ENCODE measurements at places on chromosomes 12 and 14.

- peak; percentile 74 for DNase-seq
These were observed 50.9 kb upstream of the BICDL1 start for GRCh38 chr12:119938049-119938667.

GRCh38 chr12:53182903-53183302 lies 2.2 kb upstream of the CSAD start:
- no peak for DNase-seq

DNA sequence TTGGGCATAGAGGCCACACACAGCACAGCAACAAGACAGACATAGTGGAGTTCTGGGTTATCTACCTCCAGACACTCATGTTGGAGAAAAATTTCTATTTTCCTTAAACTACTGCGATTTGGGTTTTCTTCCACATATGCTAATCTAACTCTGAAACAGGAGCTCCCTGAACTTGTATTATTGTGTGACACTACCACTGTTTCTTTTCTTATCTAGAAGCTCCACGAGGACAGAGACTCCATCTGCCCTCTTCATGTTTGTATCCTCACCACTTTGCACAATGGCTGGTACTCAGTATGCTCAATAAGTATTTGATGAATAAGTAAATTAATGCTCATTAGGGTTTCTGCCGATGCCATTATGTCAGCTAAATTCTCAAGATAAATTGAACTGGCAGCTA lies 218.6 kb downstream of the PAX9 start:
- no peak for DNase-seq

DNA sequence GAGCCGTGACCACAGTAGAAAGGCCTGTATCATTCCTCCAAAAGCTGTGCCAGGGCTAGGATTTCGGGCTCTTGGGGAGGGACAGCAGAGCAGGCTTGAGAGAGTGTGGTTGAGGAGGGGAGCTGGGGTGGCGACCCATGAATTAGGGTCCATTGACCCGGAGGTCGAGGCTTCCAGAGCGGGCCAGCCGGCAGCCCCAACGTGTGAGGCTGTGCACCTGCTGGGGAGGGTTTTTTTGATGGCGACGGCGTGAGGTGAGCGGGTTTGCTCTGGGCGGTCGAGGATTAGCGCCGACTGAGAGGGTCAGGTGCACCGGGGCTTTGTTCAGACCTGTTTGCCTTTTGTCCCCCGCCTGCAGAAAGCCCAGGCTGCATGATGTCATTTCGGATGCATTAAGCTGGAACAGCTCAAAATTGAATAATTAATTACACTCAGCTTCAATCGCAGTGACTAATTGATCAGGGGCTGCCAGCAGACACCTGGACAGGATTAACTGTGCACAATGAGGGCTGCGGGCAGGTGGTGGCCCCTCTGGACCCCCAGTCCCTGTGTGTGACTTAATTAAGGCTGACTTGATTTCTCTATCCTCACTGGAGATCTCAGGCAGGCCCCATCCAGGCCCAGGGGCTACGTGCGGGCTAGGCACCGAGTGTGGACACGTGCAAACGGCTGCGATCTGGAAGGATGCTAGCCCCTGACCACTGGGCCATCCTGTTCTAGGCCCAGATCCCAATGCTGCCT lies 42.1 kb upstream of the MEG3 start:
- no peak for DNase-seq

DNA sequence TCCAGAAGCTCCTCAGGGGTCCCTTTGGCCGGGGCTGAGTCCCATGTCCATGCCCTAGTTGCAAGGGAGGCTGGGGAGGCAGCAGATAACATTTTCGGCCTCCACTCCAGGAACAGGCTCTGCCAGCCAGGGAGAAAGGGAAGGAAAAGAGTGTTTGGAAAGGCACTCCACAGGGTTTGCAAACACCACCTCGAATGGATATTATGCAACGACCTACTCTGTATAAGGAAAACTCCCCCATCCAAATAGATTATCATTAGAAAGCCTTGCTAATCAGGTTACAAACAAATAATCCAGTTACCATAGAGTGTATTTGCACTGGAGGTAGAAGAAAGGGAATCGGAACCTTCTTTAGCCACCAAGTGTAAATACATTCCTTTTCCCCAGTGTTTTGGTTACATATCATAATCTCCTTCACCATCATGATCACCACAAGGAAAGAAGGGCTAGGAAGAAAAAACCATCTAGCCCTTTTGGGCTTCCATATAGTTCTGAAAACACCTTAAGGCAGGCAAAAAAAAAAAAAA lies 40.4 kb downstream of the TMCC3 start:
- DNase-seq = no peak

DNA sequence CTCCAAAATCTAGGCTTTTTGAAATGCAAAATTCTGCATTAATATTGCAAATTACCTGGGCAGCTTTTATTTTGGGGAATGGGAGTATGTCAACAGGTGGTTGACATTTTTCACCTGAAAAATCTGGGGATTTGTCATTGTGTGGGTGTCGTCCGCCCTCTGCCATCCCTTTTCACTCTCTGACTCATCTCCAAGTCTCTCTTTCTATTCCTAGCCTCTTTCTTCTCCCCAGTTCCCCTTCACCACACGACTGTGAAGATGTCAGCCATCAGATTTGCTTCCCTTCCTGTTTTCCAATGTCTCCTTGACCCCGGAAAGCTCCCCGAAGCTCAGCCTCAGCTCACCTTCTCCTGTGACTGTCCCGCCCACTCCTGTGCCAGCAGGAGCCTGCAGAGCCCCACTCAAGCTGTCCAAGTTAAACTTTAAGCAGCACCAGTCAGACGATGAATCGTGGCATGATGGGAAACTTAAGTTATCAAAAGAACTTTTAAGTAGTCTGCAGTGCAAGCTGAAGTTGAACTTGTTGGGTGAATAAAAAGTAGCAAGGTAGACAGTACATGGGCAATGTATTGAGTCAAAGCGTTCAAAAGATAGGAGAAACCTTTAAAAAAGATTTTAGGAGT lies 590.2 kb downstream of the VRK1 start:
- DNase-seq = no peak

GRCh38 chr12:111419784-111420183 lies 14.1 kb downstream of the SH2B3 start:
- no peak for DNase-seq

DNA sequence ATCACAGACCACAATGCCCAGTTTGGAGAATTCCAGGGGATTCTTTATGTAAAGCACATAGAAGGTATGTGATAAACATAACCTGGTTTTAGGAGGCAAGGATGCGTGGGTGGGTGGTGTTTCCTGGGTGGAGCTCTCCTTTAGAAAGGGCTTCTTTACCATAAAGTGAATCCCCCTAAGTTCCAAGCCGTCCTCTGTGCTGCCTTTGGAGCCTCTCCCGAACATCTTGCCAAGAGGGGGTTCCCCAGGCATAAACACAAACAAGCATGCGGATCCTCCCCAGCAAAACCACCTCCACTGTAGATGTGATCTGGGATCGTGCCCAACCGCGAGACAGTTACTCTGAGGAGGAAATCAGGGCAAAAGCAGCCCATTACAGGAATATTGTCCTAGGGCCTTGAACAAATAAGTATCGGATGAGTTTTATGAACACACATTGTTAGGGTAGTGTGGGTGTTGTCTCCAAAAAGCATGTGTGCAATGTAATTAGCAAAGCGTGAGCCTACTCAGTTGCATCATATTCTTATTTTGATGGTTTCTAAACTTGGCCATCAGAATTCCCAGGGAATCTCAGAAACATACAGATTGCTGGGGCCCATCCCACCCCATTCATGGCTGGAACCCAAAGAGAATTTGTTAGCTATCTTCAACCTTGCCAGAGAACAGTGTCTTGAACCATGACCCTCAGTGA lies 48.8 kb upstream of the CORO1C start:
- DNase-seq = no peak

DNA sequence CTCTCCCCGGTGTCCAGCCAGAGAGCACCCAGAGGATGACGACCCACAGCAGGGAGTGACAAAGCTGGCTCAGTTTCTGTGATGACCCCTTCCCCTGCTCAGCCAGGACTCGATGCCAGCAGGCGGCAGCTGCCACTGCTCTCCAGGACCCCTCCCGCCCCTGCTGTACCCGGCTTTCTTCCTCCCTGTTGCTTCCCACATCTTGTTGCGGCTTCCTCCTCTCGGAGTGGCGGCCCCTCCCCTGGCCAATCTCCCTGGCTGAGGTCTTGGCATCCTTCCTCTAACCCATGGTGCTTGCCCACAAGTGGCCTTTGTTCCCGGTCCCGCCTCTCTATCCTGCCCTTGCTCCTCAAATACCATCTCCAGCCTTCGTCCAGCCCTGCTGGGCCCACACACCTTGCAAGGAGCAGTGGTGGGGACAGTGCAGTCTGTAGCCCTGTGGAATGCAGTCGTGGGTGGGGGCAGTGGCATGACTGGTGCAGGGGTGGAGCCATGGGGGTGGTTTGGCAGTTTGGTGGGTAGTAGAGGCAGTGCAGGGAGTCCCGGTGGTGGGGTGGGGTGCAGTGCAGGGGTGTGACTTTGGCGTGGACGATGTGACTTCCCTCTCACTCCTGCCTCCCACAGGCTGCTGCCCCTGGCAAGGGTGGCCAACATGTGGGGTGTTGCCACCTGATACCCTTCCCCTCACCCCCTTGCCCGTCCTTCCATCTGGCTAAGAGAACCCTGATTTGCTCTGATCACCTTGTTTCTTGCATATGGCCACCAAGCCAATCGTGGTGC lies 16.3 kb upstream of the BEGAIN start:
- DNase-seq = no peak

DNA sequence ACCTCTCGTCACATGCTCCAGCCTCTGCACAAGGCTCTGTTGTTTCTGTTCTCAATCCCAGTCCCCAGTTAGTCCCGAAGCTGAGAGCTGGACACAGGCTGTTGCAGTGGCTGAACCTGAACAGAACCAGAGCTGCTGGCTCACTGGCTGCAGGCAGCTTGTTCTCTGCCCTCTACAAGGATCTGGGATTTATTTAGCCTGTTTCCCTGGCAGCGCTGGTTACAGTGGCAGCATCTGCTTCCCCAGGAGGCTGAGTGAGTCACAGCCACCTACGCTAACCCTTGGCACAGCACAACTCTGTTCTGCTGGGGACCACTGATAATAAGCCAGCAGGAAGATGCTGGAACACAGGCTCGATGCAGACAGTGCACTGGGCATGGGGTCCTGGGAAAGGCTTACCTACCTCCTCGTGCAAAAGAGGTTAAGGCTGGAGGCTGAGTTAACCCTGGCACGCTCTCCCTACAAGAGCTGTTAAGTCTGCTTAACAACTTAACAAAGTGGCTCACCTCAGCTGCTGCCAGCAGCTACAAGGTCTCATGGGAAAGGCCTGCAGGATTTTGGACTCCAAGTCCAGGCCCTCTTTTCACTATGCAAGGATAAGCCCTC lies 299.6 kb downstream of the PCNX1 start:
- DNase-seq = no peak

DNA sequence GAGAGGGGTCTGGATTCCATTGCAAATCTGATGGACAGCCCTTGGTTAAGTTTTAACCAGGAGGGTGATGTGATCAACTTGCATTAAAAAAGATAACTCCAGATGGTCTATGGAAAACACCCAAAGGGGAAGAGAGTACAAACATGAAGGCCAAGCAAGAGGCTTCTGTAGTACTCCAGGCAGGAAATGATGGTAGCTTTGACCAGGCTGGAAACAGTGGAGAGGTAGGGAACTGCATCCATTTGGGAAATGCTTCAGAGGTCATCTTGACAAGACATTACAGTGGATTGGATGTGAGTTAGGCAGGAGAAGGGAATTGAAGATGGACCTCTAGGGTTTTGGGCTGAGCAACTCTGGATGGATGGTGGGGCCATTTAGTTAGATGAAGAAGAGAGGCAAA lies 391.1 kb downstream of the IPO8 start:
- no peak for DNase-seq

- no peak for DNase-seq
These were observed 108.3 kb downstream of the NUAK1 start for GRCh38 chr12:106030210-106031071.

DNA sequence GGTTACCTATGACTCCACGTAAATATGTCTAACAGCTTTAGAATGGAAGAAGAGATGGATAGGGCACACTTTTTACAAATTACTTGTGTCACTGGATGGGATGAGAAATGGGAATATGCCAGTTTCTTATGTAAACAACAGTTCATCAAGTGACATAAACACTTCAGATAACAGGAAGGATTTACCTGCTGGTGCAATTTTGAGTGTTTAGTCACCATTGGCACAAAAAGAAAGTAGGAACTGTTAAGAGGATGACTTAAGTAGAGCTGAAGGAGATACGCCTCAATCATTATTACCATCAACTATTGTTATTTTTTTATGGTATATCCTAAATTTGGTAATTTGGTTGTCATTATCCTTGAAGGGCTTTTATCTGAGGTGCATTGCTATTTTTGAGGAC lies 83.2 kb downstream of the RMST start:
- DNase-seq = no peak

GRCh38 chr12:1291601-1292332 lies 300.7 kb downstream of the ERC1 start:
- DNase-seq = no peak

- DNase-seq = no peak
These were observed 324.0 kb upstream of the PDE3A start for GRCh38 chr12:20044351-20044750.

DNA sequence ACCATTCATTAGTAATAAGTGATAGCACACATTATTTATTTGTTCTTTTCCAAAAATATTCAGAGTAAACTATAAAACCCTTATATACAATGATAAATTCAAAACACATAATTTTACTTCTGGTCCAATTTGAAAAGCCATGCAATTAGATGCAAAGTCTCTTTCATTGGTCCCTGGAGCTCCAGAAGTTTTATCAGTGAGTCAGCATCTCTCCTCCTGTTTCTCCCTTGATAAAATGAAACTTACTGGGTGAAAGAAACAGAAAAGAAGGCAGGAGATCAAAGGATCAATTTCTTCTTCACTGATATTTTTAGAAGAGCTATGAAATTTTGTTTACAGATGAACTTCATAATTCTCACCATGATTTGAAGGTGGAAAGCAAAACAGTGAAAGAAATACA lies 47.5 kb downstream of the IFNG start:
- no peak for DNase-seq
